ENCODE measurements at places on chromosomes 4 and X.

DNA sequence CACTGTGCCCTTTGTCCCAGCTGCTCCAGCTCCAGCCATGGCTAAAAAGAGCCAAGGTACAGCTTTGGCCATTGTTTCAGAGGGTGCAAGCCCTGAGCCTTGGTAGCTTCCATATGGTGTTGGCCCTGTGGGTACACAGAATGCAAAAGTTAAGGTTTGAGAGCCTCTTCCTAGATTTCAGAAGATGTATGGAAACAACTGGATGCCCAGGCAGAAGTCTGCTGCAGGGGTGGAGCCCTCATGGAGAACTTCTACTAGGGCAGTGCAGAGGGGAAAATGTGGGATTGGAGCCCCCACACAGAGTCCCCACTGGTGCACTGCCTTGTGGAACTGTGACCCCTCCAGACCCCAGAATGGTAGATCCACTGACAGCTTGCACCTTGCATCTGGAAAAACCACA is 70.9 kb upstream of the MSX1 start:
- no peak for DNase-seq

- no peak for DNase-seq
Observed at GRCh38 chr4:158411269-158411668, 110.4 kb upstream of the RXFP1 start.

- no peak for DNase-seq
Observed at GRCh38 chr4:158094413-158095134, 78.3 kb downstream of the GASK1B start.

- DNase-seq = no peak
Observed at GRCh38 chr4:16161851-16162408, 64.3 kb downstream of the TAPT1 start.

GRCh38 chrX:141127146-141127545 is 49.8 kb downstream of the LDOC1 start:
- no peak for DNase-seq

DNA sequence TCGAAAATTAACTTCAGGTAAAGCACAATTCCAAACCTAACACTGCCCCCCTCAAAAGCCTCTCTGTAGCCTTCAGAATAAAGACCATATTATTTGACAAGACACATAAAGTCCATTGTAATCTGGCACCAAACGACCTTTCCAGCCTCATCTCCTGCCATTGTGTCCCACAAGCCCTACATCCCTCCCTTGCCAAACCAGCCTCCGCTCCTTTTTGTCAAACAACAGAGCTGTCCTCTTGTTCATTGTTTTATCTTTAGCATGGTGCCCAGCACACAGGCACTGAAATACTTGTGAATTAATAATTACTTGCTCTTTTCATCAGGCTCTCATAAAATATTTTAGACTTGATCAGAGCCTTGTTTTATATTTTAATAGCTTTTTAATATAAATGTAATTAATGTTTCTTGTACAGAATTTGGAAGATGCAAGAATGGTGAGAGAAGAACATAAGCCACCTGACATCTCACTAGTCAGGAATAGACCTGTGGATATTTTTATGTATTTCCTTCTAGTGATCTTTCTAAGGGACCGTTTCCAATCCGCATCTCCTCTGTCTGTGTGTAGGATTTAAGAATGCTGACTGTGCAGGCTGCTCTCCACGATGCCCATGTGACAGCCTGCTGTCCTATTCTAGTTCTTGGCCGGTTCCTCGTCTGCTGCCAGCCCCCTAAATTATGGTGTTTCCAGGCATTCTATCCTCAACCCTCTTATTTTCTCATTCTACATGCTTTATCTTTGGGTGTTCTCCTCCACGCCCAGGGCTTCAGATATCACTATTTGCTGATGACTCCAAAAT is 3.0 kb upstream of the IRF2 start:
- no peak for DNase-seq

- no peak for DNase-seq
Observed at GRCh38 chr4:70365479-70365878, 4.9 kb downstream of the SMR3A start.

Data from endothelial cell (in vitro differentiated cells).